ENCODE measurements at places on chromosomes 6 and 20. TPM values are rescaled to one million over a fixed set of nuclear protein-coding genes. Genes with fewer than 3 reads are reported as not detected.

DNA sequence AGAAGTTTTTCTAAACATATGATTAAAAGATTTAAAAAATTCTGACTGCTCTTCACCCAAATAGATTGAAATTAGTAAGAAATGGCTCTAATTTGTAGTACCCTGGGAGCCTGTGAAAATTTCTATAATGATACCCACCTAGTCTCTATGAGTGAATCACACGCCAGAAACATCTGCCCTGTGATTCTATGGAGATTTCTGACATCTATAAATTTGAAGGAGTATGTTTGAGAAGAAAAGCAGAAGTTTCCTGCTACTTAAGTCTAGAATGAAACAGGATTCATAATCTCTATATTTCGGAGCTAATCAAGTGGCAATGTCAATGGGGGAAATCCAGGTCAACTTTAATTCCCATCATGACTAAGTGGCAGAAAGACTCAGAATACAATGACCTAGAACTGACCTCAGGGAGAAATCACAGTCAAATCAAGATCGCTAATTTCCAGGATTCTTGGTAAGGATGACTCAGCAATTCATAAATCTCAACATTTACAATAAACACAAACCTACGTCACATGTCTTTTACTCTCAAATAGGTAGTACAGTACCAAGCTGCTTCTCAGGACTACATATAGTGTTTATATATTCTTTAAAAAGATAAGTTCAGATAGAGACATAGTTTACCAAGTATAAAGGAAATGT, 186.2 kb upstream of the TNFAIP3 start:
- no peak for DNase-seq

DNA sequence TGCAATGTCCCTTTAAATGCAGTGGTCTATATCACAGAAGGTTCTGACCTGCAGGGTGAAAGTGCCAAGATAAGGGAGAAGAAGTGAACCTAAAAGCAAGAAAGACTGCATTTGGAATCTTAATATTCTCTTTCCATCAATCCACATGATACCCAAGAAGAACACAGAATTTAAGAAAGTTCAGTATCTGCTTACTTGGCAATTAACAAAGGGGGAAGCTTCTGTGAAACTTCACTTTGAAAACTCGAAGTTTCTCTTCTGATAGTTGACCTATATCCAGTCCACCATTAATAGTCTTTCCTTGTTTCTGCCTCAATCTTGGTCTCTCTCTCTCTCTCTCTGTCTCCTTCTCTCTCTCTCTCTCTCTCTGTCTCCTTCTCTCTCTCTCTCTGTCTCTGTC, 592.0 kb downstream of the UTRN start:
- DNase-seq, result no peak

GRCh38 chr6:97726378-97726777, 443.4 kb upstream of the MMS22L start:
- no peak for DNase-seq

GRCh38 chr6:43831191-43831590, 61.2 kb downstream of the VEGFA start:
- no peak for DNase-seq

DNA sequence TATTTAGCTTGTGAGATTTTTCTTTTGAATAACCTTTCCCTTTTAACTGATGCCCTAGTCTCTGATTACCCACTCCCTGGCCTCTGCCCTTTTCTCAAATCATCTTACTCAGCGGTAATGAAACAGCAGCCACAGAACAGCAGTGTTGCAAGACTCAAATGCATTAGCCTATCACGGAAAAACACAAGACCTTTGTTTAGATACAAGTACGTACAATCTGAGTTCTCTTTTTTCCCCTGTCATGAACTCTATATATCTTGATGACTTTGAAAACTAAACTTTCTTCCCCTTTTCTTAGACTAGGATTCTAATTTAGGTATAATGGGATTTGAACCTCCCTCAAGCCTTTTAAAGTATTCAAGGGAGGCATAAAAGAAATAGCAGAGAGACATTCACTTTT, 1034.9 kb downstream of the EYS start:
- no peak for DNase-seq

The PPP1R16B gene
- polyA plus RNA-seq, result 6.9 TPM

- no peak for DNase-seq
Measured at GRCh38 chr20:63321148-63321831, 28.3 kb downstream of the COL20A1 start.

- no peak for DNase-seq
Measured at GRCh38 chr20:40571639-40572038, 117.4 kb downstream of the MAFB start.

DNA sequence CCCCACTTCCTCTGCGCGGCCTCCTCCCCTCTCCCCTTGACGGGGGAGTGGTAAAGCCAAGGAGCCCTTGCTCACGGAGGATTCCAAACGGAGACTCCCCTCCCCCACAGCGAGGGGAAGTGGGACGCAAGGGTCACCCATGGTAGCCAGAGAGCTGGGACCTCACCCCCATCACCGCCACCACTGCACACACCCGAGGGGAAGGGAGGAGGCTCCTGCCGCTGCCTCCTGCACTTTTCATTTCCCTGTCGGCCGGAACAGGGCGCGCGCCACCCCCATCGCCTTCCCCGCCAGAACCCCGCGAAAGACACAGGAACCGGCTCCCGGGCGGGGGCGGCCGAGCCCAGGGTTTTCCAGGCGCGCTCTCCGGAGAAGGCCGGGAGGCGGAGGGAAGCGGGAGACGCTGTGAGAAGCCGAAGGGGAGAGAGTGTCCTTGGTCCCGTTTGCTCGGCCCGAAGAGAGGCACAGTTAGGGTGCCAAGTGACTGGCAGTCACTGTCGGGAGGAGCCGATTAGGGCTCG, 789 bp downstream of the CCND3 start:
- peak; percentile 33 for DNase-seq

DNA sequence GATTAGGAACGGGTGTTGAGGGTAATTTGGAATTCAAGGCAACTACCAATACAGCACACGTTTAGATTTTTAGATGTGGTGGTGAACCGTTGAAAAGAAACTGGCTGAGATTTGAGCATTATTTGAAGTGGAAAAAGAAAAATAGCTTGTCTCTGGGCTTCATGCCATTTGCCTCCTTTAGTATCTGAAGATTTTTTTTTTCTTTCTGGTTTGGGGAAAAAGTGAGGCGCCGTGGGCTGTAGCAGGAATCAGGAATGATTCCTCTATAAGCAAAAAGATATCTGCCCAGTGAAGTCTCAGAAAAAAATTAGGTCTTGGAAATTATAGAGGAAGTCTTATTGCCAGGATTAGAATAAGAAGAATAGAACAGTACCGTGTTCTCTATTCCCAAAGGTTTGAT, 88.5 kb downstream of the RPS12 start:
- no peak for DNase-seq

The WASF1 gene
- polyA plus RNA-seq, result 56.2 TPM

Data from left kidney (tissue), 8 donors.